ENCODE measurements at places on chromosomes 7 and 10.

DNA sequence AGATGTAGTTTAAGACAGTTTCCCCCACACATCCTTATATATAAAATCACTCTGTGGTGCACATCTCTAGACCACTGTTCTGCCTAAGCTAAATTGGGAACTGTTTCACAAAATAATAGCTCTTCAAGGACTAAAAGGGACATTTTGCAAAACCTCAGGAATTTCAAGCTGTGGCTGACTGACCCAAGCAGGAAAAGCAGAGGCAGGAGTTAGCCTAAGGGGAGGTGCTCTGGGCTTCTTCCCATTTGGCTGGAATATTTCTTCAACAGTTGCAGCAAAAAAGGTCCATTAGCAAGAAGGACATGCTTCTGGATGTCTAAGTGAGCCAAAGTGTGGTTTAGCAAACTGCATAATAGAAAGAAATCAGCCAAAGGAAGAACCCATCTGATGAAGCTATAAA lies 551.2 kb upstream of the ANKRD30A start:
- DNase-seq, result no peak

GRCh38 chr7:80088705-80089104 lies 45.9 kb upstream of the GNAI1 start:
- DNase-seq, result no peak

DNA sequence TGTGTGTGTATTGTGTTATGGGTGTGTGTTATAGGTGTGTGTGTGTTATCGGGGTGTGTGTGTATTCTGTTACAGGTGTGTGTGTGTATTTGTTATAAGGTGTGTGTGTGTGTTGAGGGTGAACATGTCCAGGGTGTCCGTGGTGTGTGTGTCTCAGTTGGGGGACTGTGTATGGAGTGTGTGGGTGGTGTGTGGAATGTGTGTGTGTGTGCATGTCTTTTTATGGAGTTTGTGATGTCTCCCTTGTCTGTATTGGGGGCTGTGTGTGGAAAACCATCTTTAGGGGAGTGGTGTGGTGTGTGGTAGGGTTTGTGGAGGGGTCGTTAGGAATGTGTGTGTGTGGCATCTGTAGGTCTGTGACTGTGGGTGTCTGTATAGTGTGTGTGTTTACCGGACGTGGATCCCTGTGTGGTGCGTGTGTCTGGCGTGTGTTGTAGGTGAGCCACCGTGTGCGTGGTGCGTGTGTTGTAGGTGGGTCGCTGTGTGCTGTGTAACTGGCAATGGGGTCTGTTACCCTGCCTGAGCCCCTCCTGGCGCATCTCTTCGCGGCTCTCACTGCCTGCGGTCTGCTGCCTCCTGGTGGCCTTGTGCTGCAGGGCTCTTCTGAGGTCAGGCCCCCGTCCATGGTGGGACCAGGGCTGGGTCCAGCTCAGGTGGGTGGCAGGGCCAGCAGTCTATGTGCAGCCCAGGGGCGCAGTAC lies 61.7 kb downstream of the PALD1 start:
- no peak for DNase-seq

DNA sequence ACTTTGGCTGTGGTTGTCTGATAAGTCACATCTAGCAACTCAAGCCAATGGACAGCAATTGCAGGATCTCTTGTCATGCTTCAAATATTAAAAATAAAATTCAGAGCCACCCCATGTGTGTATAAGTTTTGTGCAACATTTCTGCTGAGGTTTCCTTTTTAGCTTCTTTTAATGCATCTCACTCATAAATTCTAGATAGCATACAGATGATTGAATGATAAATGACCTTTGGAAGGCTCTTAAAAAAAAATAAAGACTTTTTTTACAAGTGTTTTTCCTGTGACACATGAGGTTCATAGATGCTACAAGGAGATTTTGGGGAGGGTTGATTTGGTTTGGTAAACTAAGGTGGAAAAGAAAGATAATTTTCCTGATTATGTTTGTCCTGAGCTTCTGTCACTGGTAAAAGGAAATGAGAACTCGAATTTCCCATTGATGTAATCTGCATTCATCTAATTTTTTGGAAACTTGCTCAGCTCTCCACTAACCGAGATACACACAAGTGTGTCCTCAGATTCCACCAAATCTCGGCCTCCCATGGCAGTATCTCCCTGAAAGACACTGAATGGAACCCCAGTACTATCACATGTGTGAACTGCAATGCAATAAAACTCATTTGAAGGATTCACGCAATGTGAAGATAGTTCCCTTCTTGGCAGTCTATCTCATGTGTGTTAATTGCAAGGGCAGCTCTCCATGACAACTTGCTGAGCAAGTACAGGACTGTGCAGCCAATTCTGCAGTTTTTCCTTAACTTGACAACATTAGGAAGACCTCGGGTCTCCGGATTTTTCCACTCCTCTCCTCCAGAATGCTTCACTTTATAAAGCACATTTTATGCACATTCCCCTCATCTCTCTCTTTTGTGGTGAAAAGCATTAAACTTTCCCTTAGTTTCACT lies 185.4 kb upstream of the PFKP start:
- DNase-seq, result no peak

DNA sequence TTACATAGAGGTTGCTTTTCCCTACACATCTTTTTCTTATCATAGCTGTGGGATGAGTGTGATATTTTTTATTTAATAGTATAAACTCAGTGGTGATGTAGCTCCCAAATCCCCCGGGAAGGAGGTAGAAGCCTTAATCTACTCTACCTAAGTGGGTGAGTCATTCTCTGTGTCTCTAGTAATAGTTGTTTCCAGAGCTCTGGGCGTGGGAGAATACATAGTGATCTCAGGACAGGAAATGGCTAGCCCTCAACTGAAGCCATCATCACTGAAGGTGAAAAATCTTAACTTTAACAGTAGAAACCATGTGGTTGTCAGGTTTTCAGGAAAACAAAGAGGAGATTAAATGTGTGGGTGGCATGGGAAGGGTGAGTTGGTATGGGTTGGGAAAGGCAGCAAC lies 278.4 kb downstream of the ANKRD30A start:
- no peak for DNase-seq

DNA sequence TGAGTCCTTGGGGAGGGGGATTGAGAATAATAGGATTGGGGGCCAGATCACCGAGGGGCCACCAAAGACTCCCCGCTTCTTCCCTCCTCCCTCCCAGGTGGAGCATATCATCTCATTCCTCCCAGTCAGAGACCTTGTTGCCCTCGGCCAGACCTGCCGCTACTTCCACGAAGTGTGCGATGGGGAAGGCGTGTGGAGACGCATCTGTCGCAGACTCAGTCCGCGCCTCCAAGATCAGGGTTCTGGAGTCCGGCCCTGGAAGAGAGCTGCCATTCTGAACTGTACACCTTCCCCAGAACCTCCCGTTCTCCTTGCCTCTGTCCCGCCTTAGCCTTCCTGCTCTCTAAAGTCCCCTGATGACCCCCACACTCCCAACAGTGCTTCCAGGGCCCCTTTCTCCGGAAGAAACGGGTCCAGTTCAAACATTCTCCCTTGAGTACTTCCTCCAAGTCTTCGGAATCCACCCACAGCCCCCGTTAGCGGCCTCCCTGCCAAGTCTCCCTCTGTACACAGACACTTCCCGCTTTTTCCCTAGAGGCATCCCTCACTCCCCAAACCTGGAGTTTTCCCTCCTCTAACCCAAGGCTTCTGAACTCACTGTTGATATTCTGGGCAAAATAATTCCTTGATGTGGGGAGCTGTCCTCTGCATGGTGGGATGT lies 4.1 kb downstream of the FBXO24 start:
- no peak for DNase-seq

DNA sequence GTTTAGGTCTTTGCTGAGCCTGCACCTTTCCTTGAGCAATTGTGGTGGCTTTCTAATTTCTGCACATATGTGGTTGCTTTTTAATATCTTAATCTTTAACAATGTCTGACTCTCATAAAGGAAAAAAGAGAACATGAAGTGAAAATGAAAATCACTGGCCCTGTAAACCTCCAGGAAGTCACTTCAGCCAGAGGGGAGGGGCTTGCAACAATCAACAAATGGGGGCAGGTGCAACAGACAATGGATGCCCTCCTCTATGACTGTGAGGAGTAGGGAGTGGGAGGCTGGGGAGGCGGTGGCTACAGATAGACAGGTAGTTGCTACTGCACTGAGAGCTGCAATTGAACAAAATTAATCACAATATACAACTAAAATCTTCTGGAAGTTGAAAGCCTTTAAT lies 1377.4 kb downstream of the XPNPEP1 start:
- DNase-seq, result no peak

DNA sequence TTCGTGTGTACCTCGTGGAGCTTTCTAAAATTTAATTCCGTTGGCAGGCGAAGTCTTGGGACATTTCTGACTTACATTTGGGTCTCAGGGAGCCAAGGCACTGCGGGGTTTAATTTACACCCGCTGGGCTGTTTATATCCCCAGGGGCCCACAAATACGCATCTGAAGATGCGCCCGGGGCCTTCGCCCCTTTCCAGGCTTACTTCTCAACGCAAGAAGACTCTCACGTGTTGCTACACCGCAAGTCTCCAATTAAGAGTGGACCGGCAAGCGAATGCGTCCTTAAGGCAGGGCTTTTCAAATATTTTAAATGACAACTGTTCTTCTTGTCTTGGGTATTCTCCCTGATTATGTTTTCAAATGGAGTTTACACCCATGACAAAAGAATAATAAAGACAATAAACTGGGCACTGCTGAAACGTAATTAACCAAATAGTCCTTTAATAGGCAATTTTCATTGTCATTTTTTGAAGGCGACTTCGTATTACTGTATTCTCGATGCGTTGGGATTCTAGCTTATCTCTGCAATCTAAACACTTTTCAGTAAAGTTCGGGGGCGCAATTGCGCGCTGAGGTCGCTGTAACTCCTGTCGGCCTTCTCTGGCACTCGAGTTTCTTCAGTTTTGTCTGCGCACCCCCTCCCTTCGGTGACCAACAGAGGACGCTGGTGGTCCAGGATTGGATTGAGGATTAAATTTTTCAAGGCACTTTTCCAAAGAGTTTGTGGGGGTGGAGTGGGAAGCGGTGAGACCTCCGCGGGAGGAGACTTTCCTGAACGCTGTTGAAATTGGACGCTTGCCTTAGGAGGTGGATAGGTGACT lies 837 bp upstream of the IGFBP3 start:
- no peak for DNase-seq

GRCh38 chr10:119333146-119333792 lies 125.9 kb downstream of the GRK5 start:
- no peak for DNase-seq

DNA sequence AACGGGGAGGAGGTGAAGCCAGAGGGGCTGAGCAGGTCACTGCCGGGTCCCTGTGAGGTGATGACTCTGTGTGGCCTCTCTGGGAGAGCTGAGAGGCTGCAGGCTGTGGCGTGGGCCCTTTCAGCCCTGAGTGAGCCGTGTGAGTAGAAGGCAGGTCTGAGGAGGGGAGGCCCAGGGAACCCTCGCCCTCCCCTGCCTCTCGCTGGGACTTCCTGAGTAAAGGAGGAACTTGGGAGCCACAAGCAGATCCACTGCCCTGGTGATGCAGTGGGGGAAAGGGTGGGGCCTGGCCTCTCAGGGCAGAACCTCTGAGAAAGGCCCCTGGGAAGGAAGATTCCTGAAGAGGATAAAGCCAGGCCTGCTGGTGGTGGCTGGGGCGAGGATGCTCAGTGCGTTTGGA lies 22.8 kb downstream of the EEPD1 start:
- no peak for DNase-seq

GRCh38 chr7:157375410-157375809 lies 38.6 kb downstream of the DNAJB6 start:
- no peak for DNase-seq

DNA sequence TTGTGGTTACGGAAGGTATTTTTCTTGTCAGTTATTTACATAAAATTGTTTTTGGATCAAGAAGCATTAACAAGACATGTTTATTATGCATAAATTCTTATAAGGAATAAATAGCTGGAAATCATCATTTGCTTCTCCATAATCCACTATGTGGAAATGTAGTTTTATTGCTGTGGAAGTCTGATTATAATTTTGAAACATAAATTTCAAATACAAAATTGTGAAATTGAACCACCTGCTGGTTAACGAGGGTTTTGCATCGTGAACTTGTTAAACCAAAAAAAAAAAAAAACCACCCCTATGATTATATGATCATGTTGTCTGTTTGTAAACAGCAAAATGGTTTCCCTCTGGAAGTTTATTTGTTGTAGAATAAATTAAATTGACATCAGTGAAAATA lies 25.9 kb downstream of the ABRAXAS2 start:
- no peak for DNase-seq

GRCh38 chr10:123270221-123270620 lies 116.0 kb downstream of the BUB3 start:
- no peak for DNase-seq

DNA sequence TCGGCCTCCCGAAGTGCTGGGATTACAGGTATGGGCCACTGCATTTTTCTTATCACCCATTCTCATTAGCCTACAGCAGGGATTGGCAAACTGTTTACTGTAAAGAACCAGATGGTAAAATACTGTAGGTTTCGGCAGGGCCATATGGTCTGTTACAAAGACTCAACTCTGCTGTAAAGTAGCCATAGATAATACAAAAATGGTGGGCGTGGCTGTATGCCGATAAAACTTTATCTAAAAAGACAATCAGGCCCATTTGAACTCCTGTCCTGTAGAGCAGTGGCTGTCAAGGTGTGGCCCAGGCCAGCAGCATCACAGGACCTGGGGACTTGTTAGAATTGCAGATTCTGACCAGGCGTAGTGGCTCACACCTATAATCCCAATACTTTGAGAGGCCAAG lies 134.3 kb downstream of the CUX1 start:
- DNase-seq, result no peak

DNA sequence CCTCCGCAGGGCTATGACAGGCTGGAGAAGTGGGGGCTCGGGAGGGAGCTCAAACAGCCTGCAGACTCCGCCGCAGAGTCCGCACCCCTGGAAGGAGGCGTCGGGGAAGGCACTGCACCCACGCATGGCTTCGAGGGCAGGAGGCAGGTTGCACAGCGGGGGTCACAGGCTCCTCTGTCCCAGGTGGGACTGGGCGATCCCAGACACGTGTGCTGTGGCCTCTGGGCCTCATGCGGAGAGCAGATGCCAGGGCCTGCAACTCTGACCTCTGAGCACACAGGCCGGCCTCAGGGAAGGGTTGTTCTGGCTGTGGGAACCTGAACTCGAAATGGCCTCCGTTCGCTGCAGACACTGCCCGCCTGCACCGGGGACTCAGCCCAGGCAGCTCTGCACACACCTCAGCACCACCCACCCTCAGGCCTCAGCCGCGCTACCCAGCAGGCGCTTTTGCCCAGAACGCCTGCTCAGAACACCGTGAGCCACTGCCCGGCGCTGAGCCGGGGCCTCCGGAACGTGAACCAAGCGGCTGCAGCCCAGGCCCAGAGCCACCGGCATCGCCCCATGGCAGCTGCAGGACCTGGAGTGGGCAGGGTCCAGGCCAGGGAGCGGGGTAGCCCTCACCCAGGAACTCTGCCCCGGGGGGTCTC lies 71.8 kb upstream of the ADGRA1 start:
- DNase-seq, result no peak

- DNase-seq, result no peak
These were observed 12.7 kb upstream of the GJD4 start for GRCh38 chr10:35592441-35592840.

GRCh38 chr10:50286517-50286916 lies 35.2 kb upstream of the ASAH2 start:
- no peak for DNase-seq

DNA sequence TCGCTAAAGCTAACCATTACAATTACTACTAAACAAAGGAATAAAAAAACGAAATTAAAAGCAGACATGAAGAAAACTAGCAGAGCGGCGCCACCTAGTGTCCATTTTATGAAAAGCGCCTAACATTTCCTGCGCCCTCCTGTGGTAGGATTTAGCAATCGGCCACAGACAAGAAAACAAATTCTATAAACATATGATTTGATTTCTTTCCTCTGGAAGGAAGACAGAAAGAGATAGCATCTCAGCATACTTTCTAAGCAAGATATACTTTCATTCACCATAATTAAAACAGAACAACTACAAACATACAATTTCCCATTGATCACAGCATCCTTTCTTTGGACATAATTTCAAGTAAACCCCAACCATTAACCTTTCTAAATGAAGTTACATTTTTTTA lies 337.7 kb upstream of the NPVF start:
- no peak for DNase-seq
